ENCODE measurements at places on chromosomes 6 and 20.

DNA sequence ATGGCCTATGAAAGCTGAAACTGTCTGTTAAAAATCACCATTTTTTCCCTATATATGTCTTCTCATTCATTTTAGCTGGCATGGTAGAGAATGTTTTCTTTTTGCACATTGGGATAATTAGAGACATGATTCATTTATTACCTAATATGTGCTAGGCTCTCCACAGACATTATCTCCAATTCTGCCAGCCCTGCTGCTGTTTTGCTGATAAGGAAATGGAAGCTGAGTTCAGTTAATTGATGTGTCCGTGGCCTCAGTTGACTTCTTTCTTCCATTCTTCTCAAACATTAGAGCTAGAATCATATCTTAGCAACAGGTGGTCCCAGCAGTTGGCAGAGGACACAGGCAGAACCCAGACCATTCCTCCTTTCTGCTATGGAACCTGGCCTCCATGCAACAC is 644.1 kb upstream of the CITED2 start:
- DNase-seq = no peak

GRCh38 chr6:105078386-105078708 is 101.5 kb downstream of the POPDC3 start:
- DNase-seq = no peak

GRCh38 chr20:18988701-18989100 is 175.1 kb downstream of the SCP2D1 start:
- no peak for DNase-seq

DNA sequence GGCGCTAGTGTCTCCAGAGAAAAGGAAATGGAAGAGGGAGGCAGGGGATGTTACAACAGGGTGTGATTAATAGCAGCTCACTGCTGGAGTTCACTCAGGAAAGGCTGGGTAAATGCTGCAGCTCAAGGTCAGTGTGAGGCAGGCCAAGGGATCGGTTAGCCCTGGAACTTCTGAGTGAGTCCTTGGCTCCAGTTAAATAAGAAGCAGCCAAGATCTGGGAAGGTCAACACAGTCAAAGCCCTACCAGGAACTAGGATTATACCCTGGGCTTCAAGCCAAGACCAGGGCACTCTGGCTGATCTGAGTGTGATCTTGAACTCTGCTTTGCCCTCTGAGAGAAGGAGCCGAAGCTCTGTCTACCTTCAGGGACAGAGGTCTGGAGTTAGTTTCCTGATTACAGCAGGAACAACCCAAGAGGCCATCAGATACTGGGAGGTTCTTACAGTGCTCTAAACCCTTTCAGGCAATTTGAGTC is 44.3 kb downstream of the TPD52L1 start:
- DNase-seq = no peak

DNA sequence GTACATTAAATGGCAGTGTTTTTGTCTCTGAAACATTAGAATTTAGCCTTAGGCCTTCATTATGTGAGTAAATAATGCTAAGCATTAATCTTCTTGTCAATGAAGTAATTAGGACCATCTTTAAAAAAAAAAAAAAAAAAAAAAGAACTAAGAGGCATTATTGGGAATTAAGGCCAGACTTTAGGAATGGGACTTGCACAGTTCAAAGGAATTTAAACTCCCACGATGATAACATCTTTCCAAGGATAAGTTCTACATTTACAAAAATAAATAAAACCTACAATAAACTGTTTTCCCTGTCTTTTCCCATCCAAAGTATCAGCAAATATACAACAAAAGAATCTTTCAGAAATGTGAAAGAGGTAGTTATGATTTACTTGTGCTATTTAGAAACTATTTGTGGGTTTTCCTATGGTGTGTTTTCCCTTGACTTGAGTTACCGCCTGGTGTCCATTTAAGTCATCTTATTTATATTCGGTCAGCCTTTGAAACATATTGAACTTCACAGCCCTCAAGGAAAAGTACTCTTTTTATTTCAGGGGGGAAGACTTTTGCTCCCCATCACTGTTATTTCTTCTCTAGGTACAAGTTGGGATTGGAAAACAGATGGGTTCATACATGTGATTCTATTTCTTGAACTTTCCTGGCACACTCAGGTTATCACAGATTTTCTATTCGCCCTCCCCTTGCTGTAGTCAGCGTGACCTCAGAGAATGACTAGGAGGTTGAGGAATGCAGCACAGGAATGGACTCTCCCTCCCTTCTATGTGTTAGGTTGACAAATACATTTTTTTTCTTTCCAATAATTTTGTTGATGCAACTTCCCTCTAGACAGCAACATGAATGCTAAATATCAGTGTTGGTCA is 13.6 kb downstream of the STMND1 start:
- no peak for DNase-seq

Measured in NB4 (cell line).